ENCODE measurements at places on chromosomes 11 and 22. TPM values are rescaled to one million over a fixed set of nuclear protein-coding genes. Genes with fewer than 3 reads are reported as not detected.

- DNase-seq: no peak
Observed at GRCh38 chr11:21410513-21410912, 741.1 kb downstream of the NELL1 start.

LGR4 gene
- 47.6 TPM for total RNA-seq

DNA sequence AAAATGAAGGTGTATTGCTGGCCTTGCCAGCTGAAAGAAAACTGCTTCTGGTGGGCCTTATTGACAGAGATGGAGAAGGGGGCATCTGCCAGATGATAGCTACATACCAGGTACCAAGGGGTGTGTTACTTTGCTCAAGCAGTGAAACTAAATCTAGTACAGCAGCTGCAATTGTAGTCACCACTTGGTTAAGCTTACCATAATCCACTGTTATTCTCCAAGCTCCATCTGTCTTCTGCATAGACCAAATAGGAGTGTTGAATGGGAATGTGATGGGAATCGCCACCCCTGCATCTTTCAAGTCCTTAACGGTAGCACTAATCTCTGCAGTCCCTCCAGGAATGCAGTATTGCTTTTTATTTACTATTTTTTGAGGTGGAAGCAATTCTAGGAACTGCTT, 45.8 kb upstream of the LIN7C start:
- DNase-seq: no peak

GRCh38 chr11:62017878-62018655, 50.6 kb upstream of the FTH1 start:
- no peak for DNase-seq

- no peak for DNase-seq
Observed at GRCh38 chr22:40965936-40966725, 15.0 kb downstream of the RBX1 start.

TSGA10IP gene
- total RNA-seq: not detected

DNA sequence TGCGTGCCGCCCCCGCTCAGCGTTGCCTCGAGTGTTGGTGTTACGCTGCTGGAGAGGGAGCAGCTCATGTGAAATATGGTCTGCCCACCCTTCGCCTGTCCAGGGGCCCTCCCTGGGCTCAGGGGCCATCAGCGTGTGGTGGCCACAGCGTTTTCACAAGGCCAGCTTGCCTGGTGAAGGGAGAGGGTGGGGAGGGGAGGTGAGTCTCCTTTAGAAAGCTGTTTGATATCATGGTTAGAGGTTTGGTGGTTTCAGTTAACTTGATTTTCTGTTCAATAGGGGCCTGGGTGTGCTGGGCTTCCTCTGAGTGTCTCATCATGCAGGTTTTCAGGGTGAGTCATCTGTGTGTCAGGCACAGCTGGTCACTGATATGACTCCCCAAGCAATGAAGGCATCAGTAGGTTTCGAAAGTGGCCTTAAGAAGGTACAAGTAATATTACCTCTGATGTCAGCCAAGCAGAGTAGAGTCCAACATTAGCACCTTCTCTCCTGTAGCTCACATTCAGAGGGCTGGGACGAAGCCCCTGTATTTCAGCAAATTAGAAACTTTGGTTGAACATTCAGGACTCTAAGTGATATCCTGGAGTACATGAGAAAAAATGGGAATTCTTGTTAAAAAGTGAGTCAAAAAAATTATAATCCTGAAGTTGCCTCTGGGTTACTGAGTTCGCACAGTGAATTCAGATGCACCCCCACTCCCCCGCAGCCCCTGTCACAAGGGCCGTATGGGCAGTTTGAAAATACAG, 172.5 kb downstream of the TBC1D22A start:
- DNase-seq: peak; percentile 52

DNA sequence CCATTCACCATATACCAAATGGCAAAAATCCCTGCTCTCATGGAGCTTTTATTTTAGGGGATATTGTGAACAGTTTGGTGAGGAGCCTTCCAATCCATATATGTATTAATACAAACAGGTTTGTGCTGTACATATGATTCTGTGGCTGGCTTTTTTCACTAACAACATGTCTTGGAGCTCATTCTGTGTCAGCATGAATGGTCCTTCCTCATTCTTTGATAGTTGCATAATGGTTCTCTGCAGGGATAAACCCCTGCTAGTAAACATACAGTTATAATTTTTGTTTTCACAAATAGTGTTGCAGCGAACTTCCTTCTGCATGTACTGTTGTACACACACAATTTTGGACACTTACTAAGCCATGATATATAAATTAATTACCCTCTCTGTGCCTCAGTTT, 8.3 kb downstream of the PRR5L start:
- DNase-seq: no peak

RASD2 gene
- total RNA-seq: 4.4 TPM

GRCh38 chr11:67278939-67279588, 10.0 kb upstream of the ANKRD13D start:
- DNase-seq: no peak

DNA sequence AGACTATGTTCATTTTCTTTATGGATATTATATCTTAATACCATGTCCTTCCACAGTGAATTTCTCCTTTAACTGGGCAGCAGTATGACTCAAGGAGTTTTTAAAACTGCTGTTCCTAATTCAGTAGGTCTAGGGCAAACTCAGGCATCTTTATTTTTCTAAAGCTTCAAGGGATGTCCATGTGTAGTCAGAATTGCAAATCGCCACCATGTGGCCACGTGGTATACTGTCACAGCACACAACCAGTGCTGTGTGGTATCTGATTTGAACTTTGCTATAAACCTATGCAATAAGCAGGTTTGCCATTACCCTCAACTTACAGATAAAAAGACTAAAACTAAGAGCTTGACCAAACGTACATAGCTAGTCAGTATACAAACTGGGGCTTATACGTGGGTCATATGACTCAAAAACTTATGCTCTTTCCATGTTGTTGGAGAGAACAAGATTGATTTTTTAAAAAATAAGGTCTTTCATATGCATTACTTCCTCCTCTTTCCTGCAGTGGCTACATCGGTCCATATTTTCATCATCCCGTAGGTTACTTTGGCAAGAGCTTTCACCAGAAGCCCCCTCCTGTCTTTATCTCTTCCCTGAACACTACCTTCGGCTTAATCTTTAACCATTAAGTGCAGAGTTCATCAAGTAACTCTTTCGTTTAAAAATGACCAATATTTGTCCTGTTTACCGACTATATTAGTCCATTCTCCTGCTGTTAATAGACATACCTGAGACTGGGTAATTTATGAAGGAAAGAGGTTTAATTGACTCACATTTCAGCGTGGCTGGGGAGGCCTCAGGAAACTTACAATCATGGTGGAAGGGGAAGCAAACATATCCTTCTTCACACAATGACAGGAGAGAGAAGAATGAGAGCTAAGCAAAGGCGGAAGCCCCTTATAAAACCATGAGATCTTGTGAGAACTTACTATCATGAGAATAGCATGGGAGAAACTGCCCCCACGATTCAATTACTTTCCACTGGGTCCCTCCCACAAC, 8.0 kb upstream of the HTATIP2 start:
- DNase-seq: peak; percentile 17

DNA sequence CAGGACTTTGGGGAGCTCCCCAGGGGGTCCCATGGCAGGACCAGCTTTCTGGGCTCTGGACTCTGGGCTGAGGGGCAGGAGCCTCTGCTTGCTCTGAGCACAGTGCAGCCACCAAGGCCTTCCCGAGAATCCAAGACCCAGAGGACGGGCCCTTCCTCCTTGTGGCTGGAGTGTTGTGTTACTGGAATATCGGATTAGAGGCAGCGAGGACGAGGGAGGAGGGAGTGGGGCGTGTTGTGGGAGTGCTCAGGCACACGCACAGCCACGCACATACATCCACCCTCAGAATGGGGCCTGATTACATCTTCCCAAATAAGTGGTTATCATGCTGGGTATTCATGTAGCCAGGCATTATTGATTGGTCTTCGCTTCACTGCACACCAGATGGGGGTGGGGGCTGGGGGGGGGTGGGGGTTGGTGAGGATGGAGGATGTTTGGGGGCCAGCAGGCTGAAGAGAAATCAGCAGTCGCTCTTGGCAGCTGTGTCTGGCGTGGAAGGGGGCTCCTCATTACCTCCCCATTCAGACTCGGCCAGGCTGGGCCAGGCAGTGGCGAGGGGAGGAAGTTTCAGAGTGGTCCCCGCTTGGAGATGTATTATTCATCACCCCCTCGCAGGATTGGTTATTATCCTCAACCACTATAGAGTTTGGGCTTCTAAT, 120.9 kb downstream of the ST3GAL4 start:
- no peak for DNase-seq

GRCh38 chr11:36729825-36730224, 131.8 kb upstream of the RAG2 start:
- no peak for DNase-seq

DNA sequence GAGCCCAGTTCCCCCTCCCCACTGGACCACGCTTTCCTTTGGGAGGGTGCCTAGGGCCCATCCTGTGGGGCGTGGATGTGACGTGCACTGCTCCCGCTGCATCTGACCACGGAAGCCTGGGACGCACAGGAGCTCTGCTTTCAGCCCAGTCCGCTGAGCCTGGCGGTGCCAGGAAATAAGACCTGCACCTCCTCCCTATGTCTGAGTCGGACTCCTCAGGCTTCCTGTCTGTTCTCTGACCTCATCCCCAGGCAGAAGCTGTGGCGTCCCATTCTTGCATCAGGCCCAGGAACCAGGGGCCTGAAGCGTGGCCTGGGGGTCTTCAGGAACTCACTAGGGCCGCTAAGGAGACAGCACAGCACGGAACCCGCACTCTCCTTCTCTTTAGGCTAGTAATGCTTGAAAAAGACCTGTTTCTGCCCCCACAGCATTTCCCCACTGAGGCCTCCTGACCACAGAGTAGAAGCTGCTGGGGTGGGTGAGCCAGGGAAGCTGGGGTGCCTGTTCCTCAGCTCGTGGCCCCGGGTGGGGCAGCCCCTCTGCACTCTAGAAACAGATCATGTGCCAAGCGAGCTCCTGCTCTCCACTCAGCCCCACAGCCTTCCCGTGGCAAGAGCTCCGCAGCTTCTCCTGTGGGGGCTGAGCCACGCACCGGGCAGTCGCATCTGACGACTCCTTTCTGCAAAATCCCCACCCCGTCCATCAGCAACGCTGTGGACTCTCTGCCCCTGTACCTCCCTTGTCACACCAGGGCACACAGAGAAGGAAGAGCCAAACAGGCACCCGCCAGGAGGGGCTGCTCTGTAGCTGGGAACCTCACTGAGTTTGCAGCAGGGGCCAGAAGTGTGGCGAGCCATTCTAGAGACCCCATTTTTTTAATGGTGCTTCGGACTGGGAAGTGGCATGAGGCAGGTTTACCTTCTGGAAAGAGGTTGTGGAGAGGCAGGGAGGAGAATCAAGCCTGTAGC, 22.6 kb downstream of the MOV10L1 start:
- no peak for DNase-seq

- DNase-seq: peak; percentile 49
Observed at GRCh38 chr22:47564651-47565434, 802.4 kb downstream of the TBC1D22A start.

GRCh38 chr11:31958076-31958735, 132.7 kb upstream of the RCN1 start:
- DNase-seq: no peak

DNA sequence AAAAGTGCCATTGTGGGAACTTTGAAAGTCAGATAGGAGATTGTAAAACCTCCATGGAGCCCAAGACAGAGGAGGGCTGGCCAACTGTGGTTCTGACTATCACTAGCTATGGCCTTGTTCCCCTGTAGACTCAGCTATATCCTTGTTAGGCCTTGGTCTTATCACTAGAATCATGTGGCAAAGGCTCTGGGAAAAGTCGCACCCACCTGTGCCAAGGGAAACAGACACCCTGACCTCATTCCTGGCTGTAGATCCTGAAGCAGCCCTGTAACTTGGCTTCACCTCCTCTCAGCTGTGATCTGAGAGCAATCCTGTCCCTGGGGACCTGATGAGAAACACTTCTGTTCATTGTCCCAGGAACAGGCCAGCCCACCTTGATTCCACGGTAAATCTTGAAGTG, 566.2 kb downstream of the TMEM135 start:
- peak; percentile 12 for DNase-seq

DNA sequence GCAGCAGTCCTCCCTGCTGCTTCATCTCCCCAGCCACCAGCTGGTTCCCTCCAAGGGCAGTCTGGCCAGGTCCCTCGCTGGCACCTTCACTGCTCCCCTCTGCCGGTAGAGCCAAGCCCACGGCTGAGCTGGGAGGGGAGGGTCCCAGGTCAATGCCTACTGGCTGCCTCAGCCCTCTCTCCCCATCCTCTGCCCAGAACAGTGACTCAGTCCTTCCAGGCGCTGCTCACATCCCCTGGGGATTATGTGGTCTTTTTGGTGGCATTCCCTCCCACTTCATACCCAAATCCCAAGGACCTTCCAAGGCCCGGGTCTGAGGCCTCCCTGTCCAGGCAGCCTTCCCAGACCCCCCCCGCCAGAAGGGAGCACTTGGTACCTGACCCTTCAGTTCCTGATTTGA, 44.9 kb downstream of the WNT7B start:
- DNase-seq: no peak

- no peak for DNase-seq
Observed at GRCh38 chr11:120899720-120900119, 124.2 kb upstream of the TBCEL start.

PYGM gene
- 14.3 TPM for total RNA-seq

GRCh38 chr11:74634537-74634936, 42.2 kb downstream of the POLD3 start:
- peak; percentile 15 for DNase-seq

- no peak for DNase-seq
Observed at GRCh38 chr11:67027943-67028542, 5.1 kb downstream of the SYT12 start.

ACTN3 gene
- total RNA-seq: 0.12 TPM

- peak; percentile 60 for DNase-seq
Observed at GRCh38 chr11:134915212-134915611, 503.2 kb upstream of the B3GAT1 start.

GAL3ST1 gene
- 102 TPM for total RNA-seq

DNA sequence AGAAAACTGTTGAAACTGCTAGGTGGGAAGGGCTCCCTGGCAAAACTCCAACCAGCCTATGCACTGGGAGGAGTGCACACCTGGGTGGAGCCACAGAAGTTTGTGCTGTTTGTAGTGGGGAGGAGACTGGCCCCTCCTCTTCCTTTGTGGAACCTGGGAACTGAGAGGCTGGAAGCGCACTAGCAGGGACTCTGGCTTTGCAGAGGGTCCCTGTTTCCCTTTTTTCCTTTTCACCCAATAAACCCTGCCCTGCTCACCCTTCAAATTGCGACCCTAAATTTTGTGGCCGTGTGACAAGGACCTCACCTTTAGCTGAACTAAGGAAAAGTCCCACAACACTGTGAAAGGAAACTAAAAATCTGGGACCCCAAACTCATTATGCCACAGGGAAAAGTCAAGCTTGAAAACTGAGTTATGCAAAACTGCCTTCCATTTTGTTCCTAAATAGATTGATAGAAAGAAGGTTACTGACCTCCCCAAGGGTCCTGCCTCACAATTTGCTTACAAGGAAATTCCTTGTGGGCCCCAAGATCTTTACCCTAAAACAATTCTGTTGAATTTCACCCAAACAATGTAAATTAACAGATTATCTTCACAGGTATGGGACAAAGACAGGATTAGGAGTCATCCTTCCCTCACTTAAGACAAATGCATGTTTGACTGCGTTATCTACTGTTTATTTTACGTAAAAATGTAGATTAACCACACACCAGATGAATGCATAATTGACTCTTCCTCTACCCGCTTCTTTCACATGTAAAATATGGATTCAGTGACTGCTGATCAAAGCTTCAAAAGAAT, 81.0 kb downstream of the SLC36A4 start:
- DNase-seq: no peak

OR4D5 gene
- total RNA-seq: not detected

- no peak for DNase-seq
Observed at GRCh38 chr11:41403458-41403857, 56.0 kb downstream of the LRRC4C start.
